ENCODE measurements at places on chromosomes 2 and 18. TPM values are rescaled to one million over a fixed set of nuclear protein-coding genes. Genes with fewer than 3 reads are reported as not detected.

Gene EMX1
- 0.81 TPM for total RNA-seq

- no peak for DNase-seq
These were observed 107.4 kb upstream of the CREB1 start for GRCh38 chr2:207422380-207422779.

Gene PPP4R1
- total RNA-seq: 51.0 TPM

DNA sequence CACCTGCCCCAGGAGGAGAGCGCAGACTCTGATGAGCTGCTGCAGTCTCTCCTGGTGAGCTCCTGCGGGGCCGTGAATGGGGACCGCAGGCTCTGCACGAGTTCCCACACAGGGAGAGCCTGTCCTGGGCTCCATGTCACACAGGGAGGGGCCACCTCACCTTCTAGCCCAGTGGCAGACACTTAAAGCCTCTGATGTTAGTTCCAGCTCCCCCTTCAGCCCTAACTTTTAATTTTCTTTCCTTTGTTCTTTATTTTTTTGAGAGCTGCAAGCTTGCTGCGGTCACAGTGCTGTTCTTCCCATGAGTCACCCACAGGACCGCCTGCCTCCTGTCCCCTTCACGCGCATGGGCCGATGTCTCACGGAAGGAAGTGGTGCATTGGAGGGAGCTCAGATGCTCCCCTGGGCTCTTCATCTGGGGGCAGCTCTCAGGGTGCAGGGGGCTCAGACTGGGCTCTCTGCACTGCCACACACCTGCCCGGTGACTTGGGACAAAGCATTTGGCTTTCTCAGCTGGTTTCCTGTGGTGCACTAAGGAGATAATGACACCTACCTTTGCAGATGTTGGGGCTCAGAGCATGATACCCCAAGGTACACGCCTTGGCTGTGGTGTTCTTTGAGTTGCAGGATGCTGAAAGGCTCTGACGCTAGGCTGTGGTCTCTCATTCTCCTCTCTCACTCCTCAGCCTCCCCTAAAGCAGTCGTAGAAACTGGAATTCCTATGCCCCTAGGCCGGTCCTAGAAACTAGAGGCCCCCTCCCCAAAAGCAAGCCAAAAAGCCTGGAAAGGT is 37.2 kb upstream of the PXDN start:
- DNase-seq: no peak

GRCh38 chr2:205772983-205773382 is 90.7 kb downstream of the NRP2 start:
- no peak for DNase-seq

- DNase-seq: no peak
These were observed 33.5 kb downstream of the AOX1 start for GRCh38 chr2:200619279-200619678.

DNA sequence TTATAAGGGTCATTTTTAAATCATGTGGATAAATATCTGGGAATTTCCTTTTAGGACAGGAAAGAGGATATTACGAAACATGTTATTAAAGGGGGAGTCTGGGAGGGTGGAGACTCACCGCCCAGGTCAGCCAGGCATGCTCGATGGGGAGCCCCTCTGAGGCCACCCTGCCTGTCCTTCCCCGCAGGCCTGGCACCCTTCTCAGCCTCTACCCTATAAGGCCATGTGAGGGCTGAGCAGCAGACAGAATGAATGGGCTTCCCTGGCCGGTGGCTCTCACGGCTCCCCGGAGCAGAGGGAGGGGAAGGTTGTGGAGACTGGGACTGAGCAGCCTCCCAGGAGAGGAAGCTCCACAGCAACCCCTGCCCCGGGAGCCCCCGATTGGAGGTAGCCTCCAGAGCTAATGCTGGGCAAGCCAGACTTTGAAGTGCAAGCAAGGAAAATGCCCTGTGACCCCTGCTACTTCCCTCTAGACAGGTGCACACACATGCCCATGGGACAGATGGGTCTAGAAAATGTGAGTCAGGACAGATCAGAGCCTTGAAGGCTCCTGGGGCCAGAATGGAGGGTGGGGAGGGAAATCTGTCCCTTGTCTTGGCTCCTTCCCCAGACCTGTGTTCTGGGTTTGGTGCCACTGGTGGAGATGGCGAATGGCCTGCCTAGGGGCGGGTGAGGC is 13.2 kb upstream of the ARMC9 start:
- DNase-seq: no peak

GRCh38 chr2:155389224-155389623 is 690.7 kb downstream of the KCNJ3 start:
- DNase-seq: no peak

Gene SAG
- total RNA-seq: not detected

Gene PRSS56
- not detected for total RNA-seq
